SJCRH30 (cell line): ENCODE measurements at places on chromosomes 13 and 19.
A peak's percentile ranks its signal among the peaks of the same experiment; 100 is the strongest.

DNA sequence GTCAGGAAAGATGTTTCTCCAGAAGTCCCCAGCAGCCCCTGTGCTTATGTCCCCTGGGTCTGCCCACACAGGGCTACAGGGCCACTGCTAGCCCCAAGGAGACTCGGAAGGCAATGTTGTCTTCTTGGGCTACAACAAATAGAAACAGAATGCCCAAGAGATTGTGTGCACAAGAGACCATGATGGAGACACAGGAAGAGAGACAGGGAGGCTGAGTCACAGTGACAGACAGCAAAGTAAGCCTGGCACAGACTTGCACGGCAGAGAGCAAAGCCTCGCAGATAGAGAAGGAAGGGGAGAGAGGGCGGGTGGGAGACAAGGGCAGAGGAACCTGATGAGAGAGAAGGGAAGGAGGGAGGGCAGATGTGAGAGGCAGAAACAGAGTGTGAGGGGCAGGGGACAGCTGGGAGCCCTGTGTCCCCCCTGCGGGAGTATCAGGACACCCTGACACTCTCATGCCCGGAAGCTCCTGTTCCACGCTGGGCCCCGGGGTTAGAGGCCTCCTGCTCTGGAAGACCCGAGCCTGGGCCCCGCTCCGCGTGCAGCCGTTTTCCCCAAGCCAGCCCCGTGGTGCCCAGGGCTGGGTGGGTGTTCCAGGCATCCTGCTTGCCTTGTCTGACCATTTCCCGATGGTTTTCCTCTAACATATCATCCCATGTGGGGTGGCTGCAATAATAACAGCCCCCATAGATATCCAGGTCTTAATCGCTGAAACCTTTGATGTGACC, 2.7 kb upstream of the PLA2G4C start:
- no peak for DNase-seq

DNA sequence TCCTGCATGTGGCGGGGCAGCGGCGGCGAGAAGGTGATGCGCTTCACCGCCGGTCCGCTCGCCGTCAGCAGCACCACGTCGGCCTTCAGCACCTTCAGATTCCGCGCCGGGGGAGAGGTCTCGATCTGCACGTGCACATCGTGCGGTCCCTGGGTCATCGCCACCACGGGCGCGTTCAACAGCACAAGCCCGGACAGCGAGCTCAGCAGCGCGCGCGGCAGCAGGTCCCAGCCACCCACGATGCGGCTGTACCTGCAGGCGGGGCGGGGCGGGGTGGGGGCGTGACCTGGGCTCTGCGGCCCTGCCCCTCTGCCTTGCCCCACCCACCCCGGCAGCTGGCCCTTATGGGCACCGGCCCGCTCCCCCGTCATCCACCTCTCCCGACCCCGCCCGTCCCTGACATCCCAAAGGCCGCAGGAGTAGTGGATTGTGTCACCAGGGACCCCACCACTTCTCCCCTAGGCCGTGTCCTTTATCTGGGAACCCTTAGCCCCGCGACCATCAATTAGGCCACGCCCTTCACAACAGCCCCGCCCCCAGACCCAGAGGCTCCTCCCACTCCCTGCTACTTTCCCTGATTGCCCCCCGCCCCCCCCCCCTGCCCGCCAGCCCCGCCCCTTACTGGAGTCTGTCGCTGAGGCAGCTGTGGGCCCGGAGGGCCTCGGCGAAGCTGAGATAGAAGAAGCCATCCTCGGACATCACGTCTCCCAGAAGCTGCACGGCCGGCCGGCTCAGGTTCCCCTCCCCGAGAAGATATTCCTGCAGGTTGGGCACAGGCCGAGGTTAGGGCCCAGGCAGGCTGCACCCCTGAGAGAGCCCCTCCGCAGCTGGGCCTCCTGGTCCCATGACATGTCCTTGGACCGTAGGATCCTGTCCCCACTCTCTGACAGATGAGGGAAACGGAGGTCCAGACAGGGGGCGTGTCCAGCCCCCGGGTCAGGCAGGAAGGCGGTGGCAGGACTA, 6.1 kb downstream of the IL4I1 start:
- DNase-seq = peak; percentile 43

GRCh38 chr19:39194832-39195542, 1.8 kb upstream of the NCCRP1 start:
- DNase-seq = peak; percentile 56

- DNase-seq = no peak
Observed at GRCh38 chr13:49113526-49114286, 106.4 kb upstream of the MLNR start.

DNA sequence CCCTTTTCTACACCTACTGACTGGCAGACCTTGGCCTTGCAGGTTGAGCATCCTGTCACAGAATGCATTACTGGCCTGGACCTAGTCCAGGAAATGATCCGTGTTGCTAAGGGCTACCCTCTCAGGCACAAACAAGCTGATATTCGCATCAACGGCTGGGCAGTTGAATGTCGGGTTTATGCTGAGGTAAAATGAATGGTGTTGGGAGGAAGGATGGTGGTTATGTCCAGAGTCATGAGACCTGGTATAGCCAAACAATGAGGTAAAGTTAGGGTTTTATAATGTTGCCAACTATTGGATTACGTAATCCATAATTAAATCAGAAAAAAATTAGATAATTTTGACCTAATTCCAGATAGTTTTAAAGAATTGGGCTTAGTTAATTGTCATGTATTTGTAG, 212.5 kb downstream of the PCCA start:
- DNase-seq = no peak

- no peak for DNase-seq
Observed at GRCh38 chr19:23343434-23344010, 51.7 kb downstream of the ZNF91 start.
